NCI-H1048 (cell line): ENCODE measurements at places on chromosomes 1 and 21.

DNA sequence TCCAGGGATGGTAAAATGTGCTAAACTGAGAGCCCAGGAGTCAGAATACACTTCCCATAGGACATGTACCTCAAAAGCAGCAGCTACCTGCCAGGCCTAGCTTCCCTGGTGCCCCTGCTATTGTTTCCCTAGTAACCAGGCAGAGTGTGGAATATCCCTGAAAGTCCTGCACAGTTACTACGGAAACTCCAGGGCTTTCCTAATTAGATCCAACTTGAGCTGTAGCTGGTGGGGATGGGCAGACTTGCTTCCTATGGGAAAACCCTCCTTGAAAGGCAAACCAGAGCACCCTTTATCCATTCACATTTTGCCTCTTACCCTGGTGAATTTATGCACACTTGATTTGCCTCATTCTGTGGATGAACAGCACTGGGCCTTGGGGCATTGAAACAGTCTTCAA is 559.9 kb upstream of the PBX1 start:
- DNase-seq, result no peak

DNA sequence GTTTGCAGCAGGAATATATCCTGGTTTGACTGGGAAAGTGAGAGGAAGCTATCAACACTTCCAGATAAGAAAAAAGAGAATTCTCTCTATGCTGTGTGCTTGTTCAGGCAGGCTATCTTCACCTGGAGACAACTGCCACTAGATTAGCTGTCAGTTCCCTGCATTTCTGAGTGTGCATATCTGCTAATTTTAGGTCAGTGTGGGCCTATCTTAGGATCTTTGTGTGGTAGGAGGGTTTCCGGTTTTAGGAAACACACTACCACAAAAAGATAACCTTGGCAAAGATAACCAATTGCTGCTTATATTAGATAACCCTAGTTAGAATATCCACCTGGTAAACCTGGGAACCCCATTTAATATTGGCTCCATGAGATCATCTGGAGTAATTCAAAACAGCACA is 22.5 kb upstream of the GBP5 start:
- DNase-seq, result no peak

DNA sequence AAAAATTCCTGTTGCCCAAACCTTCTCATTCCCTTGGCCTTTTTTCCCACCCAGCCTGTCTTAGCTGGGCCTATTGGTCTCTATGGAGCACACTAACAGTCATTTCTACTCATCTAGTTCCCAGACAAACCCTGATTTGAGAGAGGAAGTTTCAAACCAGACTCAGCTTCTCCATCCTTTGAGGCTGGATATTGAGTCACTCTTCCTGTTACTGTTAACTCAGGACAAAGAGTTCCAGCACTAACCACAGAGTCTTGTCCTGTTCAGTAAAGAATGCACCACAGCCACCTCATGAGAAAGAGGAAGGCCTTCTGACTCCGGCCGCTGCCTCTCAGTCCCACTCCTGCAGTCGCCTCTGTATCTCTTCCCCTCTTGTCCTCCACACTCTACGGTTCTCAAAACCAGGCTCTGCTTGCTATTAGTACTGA is 137.8 kb downstream of the PTPRC start:
- DNase-seq, result no peak

DNA sequence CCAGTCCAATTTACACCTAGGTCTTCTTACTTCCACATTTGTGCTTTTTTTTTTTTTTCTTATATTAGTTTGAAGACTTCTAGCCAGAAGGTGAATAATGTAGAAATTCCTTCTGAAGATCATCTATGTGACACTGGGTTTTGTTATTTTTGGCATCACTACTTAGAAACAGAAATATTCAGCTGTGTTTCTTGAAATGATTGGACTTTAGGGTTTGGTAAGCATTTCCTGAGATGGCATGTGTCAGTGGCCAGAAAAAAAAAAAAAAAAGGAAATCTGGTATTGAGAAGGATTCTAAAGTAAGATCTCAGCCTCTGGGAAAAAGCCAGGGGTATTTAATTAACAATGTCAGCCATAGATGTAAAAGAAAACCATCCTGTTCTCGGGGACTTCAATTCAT is 43.4 kb upstream of the LRRC8C start:
- no peak for DNase-seq

DNA sequence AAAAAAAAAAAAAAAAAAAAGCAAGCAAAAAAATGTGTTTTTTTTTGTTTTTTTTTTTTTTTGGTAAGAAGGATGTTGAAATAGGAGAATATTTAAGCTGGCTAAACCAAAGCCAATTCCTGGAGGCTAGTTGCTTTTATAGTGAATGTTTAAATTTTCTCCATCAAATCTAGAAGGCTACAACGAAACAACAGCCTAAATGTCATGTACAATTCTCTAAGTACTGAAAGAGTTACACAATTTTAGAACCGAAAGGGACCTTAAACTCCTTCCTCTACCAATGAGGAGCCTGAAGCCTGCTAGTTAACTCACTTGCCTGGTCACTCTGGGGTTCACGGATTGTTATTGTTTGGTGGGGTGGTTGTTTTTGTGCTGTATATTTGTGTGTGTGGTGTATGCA is 3.5 kb downstream of the WLS start:
- DNase-seq, result no peak

DNA sequence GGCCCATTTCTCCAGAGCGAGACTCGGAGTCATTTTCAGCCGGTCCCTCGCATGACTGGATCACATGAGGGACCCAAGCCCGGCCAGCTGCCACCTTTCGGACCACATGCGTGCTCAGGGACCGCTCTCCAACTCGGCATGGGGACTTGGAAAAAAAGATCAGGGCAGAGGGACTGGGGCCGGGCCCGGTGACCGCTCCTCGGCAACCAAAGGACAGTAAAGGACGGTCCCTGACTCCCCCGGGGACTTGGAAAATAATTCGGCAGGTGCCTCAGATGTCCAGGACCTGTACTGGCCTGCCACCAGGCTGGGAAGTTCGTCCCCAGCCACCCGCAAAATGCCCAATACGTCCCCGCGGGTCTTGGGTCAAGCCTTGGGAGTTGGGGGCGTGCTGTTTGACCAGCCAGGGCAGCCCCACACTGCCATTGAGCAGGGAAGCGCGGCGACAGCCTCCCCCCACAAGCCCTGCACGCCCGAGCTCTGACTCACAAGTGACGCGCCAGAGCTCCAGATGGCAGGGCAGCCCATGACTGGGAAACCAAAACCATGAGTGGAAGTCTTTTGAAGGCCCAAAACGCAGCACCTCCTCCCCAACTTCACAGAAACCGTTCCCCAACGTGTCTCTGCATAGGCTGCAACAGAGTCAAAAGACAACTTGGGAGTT is 134.5 kb downstream of the LIPI start:
- DNase-seq, result no peak

- DNase-seq, result no peak
These were observed 568.4 kb upstream of the CAMK1G start for GRCh38 chr1:209015092-209015491.

DNA sequence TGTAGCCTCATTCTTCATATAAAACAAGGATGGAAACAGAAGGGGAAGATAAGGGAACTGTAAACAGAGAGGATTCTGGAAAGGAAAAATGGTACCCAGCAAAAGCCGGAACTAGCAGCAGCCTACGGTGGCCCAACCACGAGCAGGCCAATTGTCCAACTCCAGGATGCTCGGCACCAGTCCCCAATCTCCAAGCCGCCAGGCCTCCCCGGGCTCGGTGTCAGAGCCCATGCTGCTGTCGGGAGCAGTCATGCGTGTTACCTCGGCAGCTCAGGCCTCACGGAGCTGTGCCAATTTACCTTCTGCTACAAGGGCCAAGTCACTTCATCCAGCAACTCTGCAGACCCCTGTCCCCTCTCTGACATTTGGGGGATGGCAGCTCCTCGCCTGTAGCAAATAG is 130.8 kb downstream of the ZBTB18 start:
- DNase-seq, result no peak

- DNase-seq, result no peak
These were observed 142.0 kb downstream of the AJAP1 start for GRCh38 chr1:4796161-4797015.

- DNase-seq, result no peak
These were observed 1.8 kb upstream of the LIN9 start for GRCh38 chr1:226310637-226311195.

DNA sequence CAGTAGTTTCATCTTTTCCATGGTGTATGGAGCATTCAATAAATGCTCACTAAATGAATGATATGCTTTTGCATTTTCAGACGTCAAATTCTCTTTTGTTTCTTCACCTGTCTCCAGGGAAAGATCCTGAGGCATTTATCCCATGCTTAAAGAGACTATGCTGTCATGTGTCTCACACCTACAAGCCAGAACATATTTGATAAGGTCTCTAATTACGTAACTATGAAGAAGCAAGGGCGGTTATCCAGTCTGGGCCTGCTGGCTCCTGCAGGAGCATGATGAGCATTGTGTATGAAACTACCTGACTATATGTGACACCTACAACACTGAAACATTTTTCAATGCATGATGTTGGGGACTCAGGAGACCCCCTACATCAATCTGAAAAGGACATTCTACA is 51.8 kb downstream of the FBXO42 start:
- DNase-seq, result no peak

DNA sequence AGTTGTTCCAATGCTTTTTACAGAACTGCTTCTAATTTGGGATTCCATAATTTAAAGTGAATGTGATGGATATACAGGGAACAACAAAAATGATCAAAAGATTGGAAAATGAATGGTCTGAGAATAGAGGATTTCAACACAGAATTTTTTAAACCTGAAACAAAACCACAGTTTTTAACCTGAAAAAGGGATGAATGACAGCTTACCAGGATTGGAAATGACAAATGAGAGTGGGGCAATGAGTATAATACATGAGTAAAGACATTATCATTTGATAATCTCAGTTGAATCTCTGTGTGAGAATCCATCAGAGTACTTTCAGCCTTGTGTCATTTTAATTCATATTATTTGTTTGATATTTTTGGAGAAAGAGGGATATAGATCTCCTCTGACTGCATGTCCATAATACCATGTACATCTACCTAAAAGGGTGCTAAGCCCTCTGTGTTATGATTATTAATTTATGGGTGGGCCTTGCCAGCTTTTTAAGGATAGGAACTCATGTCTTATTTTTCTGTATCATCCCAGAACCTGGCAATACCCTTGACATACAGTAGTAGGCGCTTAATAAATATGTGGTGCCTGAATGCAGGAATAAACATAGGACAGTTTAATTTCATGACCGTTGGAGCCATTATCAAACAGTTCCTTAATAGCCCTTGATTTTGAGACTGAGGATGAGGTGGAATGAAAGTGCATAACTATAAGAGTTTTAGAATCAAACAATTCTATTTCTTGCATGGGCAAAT is 12.4 kb upstream of the ATP6V1G3 start:
- DNase-seq, result no peak

DNA sequence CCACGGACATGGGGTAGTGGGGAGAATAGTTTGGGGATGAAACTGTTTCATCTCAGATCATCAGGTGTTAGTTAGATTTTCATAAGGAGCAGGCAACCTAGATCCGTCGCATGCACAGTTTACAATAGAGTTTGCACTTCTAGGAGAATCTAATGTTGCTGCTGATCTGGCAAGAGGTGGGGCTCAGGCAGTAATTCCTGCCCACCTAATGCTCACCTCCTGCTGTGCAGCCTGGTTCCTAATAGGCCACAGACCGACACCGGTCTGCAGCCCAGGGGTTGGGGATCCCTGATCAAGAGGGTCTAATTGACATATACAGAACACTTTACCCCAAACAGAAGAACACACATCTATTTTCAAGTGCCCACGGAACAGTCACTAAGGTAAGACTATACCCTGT is 275.1 kb downstream of the PTPRU start:
- no peak for DNase-seq

DNA sequence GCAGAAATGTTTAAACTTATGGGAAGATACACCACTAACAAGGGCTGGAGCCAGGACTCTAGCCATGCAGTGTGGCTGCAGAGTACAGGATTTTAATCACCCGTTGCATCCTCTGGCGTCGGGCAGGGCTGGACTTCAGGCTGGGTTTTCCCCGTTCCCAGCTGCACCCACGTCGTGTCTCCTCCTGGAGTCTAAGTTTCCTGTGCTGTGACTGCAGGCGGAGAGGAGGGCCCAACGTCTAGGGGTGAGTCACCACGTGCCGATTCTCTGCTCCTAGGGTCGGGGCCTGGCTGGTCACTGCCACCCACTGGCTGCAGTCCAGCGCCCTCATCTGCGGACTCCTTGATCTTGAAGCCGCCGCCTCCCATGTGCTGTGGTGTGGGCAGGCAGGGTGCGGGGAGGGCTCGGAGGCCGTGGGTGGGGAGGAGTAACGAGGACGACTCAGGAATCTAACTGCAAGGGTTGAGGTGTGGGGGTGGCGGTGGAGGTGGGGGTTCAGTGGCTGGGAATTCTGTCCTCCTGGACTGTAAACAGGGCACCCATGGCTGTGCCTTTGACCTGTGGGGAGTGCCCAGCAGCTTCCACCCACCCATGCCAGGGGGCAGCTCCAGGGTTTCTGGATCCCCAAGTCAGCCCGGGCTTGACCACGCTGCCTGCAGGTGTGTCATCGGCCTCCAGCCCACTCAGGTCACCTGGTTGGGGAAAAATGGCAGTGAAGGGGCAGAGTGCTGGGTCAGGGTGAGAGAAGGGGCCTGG is 77.8 kb downstream of the ALPL start:
- no peak for DNase-seq

GRCh38 chr1:203858055-203858454 is 3.3 kb upstream of the SNRPE start:
- no peak for DNase-seq

GRCh38 chr1:112769611-112770010 is 54.5 kb upstream of the PPM1J start:
- DNase-seq, result no peak

DNA sequence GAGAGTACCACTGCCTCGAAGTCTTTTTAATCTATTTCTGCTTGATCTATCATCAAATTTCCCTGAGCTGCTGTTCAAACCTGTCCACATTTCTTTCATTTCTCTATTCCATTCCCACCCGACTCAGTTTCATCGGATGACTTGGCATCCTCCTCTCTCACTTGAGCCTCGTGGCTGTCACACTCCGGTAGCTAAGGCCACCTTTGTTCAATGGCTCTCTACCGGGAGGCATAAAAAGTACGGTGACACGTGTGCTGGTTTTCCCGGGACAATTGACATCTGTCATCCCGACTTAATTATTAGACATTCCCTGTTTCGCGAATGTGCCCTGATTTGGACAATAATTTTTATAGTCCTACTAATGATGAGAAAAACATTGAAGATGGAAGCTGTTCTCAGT is 22.6 kb downstream of the MIS18A start:
- DNase-seq, result no peak

DNA sequence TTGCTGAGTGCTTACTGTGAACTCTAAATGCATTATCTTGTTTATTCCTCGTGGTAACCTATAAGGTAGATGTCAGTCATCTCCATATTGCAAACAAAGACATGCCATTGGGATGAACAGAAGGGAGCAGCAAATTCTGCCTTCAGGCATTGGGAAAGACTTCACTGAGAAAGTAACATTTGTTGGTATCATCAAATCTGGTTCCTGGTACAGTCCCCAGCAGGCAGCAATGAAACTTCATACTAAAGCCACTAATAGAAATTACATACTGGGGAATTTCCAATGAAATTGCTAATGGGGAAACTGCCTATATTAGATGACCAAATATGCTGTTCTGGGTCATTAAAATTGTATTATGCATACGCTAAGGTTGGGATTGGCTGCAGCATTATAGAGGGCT is 47.3 kb upstream of the ST6GALNAC5 start:
- no peak for DNase-seq

GRCh38 chr21:25911730-25912401 is 177.1 kb downstream of the GABPA start:
- DNase-seq, result no peak
